Hypothalamus (tissue), 51 donors: ENCODE measurements at places on chromosomes 3 and 15.

- DNase-seq, result no peak
Measured at GRCh38 chr3:72998466-72998865, 1.9 kb downstream of the PPP4R2 start.

DNA sequence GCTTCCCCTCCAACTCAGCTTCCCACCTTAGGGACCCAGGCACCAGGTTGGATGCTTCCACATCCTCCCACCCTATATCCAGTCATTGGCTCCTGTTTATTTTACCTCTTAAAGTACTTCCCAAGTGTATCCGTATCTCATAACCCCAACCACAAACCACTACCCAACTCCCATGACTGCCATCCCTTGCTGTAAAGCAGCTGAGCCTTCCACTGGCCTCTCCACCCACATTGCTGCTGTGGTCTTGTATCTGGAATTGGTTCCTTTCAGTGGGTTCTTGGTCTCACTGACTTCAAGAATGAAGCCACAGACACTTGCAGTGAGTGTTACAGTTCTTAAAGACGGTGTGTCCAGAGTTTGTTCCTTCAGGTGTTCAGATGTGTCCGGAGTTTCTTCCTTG, 79.8 kb upstream of the HRH1 start:
- DNase-seq, result no peak

DNA sequence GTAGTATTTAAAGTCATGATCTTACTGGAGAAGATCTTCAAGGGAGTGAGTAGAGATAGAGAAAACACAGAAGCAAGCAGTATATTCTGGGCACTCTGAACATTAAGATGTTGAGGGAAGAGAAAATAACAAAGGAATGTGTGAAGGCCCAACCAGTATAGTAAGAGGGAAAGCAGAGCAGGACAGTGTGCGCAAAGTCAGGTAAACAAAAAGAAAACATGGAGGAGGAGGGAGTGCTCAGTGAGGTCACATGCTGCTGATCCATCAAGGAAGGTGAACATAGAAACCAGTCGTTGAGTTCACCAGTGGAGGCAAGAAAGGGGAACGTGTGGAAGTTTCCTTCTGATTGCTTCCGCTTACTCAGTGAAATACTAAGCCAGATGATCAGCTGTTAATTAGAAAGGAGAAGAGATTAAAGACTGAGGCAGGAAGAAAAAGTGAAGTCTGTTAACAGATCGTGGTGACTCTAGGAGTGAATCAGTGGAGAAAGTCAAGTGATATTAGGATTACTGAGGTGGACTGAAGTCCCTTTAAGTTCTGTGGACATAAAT, 47.2 kb downstream of the OPA1 start:
- no peak for DNase-seq

DNA sequence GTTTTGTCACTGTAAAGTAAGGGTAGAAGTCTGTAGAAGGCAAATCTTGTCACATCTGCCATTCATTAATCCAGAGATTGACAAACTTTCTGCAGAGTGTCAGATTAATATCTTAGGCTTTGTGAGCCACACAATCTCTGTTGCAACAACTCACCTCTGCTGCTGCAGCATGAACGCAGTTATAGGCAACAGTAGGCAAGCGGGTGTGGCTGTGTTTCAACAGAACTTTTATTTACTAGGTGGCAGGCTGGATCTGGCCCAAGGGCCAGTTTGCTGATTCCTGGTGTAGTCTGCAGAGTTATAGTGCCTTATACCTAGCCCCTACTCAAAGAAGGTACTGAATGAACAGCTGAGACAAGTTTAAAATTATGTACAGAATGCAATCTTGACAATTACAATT, 396.7 kb downstream of the FOXP1 start:
- DNase-seq, result no peak

GRCh38 chr3:101379658-101380376, 59.4 kb upstream of the IMPG2 start:
- DNase-seq, result no peak

DNA sequence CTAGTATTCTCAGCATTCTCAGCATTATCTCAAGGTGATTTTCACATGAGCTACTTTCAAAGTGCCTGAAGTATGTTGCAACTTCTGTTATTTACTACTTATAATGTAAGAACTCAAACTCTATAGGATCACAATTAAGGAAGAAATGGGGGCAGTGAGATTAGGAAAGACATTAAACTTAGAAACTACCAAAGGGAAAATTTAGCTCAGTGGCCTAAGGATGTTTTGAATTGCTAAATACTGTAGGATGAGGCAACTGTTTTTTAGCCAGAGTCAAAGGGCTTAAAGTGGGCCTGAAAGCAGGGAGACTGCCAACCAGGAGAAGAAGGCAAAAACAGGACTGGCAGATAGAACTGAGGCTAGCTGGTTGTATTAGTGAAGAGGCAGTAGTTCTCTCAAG, 55.5 kb upstream of the MBNL1 start:
- DNase-seq, result no peak

DNA sequence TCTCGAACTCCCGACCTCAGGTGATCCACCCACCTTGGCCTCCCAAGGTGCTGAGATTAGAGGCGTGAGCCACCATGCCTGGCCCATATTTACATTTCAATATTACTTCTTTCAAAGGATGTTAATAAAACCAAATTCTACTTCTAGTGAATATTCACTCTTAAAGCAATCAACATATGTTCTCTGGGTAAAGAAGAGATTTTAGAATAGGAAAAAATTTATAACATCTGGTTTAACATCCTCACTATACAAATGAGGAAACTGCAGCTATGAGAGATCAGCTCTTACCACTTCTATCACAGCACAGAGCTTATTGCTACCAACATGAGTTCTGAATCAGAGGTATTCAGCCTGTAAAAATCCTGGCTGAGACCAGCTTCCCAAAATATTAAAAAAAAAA, 48.7 kb downstream of the IL17RD start:
- DNase-seq, result no peak

DNA sequence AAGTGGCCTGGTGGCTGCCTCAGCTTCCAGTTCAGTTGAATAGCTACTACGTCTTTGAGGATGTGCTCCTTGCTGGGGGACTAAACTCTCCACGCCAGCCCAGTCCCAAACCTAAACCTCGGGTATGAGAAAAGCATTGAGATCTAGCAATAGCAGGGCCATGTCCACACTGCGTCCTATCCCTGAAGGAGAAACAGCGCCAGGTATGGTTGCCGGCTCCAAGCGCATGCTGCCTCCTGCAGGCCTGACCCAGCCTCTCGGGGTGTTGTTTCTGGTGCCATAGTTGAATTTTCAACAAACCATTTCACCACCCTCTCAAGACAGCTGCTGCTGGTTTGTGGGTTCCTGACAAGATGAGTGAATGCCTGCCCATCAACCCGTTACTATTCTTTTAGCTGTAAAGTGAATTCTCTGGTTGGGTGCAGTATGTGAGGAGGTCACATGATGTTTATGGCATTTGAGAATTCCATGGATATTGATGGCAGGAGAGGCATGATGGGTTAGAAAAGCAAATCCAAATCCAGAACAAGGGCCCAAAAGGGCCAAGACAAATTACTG, 13.0 kb upstream of the SLC28A1 start:
- no peak for DNase-seq

GRCh38 chr3:177523067-177523675, 325.9 kb upstream of the TBL1XR1 start:
- DNase-seq, result no peak

DNA sequence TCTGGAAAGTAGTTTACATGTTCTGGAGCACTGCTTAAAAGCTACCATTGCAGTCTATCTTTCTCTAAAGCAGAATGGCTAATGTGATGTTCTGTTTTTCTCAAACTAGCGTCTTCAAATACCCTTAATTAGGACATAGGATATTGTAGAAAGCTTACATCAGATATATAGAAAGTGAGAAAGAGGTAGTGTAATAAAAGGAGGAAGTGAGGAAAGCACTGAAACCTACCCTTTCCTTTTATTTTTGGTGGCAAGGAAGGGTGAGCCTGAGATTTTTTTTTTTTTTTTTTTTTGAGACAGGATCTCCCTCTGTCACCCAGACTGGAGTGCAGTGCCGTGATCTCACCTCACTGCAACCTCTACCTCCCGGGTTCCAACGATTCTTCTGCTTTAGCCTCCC, 9.4 kb downstream of the SENP2 start:
- DNase-seq, result no peak

DNA sequence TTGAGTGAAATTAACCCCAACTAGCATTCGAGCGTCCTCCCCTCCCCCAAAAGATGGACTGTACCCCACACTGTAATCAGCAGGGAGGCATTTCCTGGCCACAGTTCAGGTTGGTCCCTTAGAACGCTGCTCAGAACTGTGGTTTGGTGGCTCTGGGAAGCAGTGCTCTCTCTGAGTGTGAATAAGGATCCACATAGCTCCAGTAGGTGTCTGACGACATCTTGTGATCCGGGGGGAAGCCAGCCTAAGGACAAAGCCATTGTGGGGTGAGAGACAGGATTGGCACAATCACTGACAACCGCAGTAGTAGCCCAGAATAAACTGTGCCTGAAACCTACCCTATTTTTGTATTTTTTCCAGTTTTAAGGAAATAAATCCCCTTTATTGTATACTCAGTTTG, 125.3 kb downstream of the IGF1R start:
- no peak for DNase-seq

GRCh38 chr3:153744889-153745288, 376.3 kb upstream of the ARHGEF26 start:
- DNase-seq, result no peak

- no peak for DNase-seq
Measured at GRCh38 chr3:42163622-42164244, 72.6 kb downstream of the TRAK1 start.

DNA sequence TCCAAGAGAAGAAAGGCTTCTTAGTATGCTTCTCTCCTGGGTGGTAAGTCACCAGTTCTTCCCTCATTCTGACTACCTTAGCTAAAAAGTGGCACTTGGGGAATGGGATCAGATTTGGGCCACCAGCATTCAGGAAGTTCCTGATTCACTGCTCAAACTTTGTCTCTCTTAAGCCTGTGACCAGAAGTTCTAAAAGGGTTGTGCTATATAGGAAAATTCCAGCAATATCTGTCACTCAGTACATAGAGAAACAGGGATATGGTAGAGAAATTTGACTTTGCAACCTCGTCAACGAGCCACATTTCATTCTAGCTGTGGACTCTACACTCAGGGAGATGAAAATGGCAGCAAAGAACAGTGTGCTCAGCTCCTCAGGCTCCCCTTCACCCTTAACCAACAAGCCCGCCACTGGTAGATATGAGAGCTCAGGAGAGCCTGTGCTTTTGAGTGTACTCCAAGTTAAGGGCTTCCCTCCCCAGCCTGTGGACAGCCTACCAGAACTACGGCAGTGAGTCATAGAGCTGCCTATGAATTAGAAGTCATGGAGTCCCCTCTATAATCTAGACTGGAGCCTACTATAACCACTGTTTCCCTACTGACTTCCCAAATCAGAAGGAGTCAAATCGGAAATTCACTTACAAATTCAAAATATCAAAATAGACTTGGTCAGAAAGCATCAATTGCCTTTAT, 52.6 kb upstream of the MYO5C start:
- DNase-seq, result no peak

- DNase-seq, result no peak
Measured at GRCh38 chr3:158532099-158532734, 38.8 kb upstream of the MLF1 start.

GRCh38 chr3:52310861-52311575, 5.1 kb upstream of the DNAH1 start:
- no peak for DNase-seq

- no peak for DNase-seq
Measured at GRCh38 chr3:52144796-52145735, 9.2 kb downstream of the POC1A start.

GRCh38 chr3:13579063-13579462, 30.1 kb downstream of the FBLN2 start:
- DNase-seq, result no peak

GRCh38 chr3:52202384-52203077, 4.6 kb downstream of the ALAS1 start:
- DNase-seq, result no peak

- no peak for DNase-seq
Measured at GRCh38 chr3:33544126-33544525, 103.9 kb upstream of the UBP1 start.

DNA sequence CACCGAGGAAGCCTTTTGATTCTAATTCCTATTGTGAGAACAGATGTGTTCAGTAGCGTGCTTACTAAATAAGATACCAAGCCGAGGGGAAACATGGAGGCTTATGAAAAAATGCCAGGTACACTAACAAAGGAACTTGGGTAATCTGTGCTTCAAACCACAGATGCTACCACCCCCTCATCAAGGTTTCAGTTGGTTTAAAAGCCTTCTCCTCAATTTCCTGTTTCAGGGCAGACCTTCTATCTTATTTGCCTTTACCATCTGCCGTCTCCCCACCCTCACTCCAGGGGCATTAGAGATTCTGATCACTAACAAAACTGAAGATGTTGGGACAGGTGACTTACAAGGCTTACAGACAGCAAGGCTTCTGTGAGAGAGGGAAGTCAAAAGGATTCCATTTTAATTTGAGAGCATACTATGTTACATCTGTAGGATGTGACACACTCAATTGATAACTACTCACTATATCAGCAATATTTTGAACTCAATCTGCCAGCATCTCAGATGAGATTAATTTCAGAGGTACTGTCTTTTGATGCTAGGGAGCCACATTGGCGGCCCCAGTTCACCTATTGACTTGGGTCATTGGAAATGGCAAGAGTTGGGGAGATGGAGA, 60.6 kb upstream of the PLCL2 start:
- no peak for DNase-seq

- no peak for DNase-seq
Measured at GRCh38 chr3:39783680-39784079, 25.7 kb upstream of the MYRIP start.

DNA sequence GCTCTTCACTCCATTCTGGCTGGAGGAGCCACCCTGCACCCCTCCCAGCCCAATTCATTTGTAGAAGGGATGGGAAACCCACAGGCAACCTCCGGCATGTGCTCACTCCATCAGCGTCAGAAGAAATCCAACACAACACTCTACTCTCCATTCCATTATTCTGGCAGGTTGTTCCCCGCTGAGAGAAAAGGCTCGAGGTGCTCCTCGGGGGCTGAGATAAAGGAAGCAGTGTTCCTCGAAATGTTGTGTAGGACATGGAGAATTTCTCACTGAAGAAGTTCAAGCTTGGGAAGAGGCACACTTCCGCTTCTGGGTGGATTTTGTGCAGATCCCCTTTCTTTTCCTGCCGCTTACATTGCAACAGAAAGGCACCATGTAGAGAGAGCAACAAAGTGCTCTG, 355.0 kb upstream of the CFAP20DC start:
- DNase-seq, result no peak

GRCh38 chr3:180329187-180329586, 272.8 kb upstream of the TTC14 start:
- no peak for DNase-seq

DNA sequence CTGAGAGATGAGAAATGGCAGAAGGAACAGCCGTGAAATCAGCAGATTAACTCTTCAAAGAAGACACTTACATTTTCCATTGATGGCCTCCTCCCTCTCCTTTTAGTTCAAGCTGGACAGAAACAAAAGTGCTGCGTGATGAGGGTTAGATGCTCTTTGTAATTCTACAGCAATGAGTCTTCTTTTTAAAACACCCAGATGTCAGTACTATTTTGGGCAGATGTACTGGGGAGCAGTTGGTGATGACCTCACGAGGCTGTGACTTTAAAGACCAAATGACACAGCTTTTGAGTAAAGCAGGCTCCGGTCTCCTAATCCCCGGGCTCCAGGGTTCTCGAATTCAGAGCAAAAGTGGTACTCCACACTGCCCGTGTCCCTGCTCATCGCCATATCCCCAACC, 198.2 kb downstream of the SLCO3A1 start:
- DNase-seq, result no peak
